ENCODE measurements at places on chromosomes 12 and 14.

DNA sequence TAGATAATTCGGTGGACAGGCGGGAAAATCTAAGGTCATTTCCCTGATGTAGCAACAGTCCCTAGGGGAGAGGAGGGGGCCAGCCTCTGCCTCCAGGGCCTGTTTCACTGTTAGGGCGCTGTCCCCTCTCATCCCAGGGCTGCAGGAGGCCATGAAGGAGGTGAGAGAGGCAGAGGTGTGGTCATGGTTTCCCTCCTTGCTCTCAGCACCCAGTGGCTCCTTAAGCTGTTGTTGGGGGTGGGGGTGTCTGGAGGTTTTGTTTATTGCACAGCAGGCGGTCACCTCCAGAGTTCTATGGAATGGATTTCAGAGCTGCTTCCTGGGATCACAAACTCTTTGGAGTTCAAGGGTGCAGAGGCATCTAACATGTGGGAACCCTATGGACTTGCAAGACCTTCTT lies 212.5 kb upstream of the RTL1 start:
- no peak for DNase-seq

- no peak for DNase-seq
Observed at GRCh38 chr12:4308334-4308950, 12.6 kb upstream of the TIGAR start.

DNA sequence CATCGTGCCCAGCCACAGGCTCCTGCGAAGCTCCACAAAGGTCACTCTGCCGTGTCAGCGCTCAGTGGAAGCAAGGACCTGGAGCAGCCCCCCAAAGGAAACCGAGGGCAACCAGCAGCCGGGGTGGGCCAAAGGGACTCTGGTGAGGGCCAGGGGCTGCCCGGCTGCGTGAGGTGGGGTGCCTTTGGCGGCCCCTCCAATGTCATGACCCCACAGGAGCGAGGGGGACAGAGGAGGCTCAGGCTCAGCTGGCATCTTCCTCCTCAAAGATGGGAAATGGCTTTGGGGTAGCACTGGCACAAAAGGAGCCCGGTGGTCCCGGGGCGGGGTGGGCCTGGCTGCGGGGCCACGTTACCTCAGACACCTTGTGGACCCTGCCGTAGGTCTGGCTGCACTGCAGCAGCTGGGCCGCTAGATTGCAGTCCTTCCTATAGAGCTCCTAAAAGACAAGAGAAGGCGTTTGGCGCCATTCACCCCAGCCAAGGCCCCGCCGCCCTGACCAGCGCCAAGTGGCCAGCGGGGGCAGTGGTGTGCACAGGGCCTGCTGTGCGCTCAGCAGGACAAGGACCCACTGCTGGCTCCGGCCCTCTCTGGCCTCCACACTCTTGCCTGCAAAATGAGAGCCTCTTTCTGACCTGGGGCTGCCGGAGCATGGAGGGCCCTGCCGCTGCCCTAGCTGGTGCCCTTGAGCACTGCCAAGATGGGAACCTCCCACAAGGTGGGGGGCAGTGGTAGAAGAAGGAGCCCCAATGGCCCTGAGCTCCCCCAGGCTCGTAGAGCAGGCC lies 46.9 kb downstream of the BEGAIN start:
- DNase-seq: no peak

DNA sequence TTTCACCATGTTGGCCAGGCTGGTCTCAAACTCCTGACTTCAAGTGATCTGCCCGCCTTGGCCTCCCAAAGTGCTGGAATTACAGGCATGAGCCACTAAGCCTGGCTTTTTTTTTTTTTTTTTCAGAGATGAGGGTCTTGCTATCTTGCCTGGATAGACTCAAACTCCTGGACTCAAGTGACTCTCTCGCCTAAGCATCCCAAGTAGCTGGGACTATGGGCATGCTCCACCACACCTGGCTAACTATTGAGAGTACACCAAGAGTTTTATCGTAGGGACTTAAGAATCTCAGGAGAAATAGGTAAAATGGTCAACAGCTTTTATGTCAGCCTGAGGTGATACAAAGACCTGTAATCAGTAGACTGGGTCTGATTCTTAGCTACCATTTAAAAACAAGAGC lies 31.2 kb upstream of the SIX1 start:
- DNase-seq: no peak

DNA sequence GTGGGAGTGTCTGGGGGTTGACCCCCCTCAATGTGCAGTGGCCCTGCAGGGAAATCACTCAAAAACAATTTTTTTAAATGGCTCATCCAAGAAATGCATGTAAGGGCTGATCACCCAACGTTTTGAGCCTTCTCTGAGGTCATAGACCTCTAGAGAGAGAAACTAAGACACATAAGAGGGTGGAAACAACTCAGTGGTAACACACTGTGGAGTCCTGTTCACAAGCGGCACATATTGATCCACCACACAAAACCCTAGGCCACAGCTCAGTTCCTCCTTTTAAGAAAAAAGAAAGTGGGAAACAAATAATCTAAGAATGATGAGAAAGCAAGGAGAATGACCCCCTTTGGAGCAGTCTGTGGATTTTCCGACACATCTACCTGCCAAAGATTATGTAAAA lies 83.0 kb upstream of the METAP2 start:
- DNase-seq: no peak

DNA sequence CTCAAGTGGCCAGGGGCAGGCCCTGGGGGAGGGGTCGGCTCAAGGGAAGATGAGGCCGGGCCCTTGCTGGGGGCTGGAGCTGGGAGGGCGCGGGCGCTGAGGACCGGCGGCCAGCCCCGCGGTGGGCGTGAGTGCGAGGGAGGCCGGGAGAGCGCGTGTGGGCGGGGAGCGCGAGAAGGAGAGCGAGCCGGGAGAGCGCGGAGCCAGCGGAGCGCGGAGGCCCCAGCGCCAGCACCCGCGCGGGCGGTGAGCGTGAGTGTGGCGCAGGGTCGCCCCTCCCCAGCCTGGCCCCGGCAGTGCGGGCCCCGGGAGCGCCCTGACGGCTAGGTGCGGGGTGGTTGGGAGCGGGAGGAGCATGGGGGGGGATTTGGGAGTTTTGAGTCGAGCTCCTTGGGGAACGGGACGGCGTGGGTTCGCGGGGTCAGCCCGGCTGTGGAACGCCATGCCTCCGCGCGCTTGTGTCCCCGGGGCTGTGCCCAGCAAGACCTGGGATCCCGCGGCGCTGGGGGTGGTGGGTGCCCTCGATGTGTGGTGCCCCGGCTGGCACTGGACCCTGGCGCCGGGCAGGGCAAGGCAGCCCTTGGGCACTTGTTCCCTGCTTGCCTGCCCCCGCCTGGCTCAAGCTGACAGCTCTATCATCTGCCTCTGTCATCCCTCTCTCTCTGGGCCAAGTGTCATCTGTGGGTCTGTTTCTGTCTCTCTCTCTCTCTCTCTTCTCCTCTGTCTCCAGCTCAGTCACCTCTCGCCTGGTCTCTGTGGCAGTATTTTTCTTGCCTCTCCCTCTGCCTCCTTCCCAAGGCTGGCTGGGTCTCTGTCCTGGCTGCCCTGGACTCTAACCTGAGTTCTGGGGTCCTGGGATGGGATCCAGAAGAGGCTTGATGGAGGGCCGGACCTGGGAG lies at the start of gene LBHD2:
Gene LBHD2, plus strand, starts transcription at position 190 of the 899 bp plus-strand sequence. CDS start 1,803 bp downstream, outside the sequence.
- DNase-seq: no peak

- DNase-seq: no peak
Observed at GRCh38 chr12:131511391-131511802, 199.5 kb upstream of the SFSWAP start.

DNA sequence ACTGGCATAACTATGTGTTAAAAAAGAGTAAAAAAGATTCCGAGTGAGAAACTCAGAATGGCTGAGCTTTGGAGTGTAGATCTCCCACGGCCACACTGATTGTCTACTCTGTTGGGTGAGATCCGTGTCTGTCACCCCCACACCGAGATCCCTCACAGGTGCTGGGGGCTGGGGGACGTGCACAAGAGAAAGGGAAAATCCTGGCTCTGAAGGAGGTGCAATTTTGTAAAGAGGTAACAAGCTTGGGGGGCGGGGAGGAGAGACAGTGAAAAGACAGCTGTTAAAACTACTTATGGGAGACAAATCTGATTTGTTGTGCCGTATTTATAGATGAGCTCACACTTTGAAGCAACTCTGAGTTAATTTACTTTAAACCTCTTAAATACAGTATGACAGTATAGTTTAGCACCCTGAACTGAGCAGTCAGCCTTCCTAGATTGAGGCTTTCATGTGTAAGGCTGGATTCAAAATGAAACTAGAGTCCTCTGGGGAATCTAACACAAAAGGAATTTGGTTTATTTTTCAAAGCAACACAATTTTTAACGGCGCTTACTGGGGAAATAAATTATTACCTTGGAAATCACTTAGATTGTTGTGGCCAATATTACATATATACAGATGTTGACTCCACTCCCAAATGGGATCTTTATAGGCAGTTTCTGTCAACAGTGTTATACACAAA lies 167.4 kb upstream of the RGS6 start:
- no peak for DNase-seq

Measured in NCI-H1105 treated with DMSO at 0.1 percent for 48 hours (cell line).